Amygdala (tissue), 56 donors: ENCODE measurements at places on chromosomes 1 and 21.

GRCh38 chr1:175191659-175192058, 917 bp downstream of the KIAA0040 start:
- no peak for DNase-seq

DNA sequence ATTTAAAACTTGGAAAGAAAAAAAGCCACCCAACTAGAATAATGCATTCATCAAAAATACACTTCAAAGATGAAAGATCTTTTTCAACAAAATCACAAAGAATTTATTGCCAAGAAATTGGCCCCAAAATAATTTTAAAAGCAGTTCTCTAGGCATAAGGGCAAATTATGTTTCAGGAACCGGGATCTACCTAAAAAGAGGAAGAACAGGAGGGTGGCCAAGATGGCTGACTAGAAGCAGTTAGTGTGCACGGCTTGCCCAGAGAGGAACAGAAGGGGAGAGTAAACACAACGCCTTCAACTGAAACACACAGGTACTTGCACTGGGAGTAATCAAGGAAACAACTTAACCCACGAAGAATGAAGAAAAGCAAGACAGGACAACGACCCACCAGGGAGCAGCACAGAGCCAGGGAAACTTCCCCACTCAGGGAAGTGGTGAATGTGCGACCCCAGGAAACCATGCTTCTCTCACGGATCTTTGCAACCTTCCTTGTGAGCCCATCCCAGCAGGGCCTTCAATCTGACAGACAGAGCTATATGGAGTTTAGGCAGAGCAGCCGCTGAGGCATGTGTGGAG, 46.1 kb downstream of the ACKR1 start:
- DNase-seq: no peak

DNA sequence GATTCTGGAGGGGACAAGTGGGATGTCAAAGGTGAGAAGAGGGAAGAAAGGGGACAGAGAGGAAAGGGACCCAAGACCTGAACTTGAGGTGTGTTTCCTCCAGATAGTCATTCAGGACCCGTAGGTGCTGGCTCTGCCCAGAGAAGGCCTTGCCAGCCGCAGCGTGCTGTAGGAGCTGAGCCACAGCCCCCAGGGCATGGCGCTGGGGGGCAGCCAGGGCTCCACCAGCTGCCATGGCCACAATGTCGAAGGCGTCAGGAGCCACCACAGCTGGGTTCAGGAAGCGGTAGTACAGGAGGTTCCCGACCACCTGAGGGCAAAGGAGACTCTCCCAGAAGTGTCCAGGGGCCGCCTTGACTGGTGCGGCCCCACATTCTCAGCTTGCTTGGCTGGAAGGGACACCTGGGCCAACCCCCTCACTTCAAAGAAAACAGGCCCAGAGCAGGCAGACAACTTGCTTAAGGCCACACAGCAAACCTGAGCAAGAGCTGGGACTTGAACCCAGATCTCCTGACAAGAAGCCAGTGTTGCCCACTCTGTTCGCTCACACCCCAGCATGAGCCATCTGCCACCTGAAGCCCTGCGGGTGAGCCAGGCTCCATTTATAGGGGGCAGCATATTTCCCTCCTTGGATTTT, 34.0 kb upstream of the MEF2D start:
- no peak for DNase-seq

DNA sequence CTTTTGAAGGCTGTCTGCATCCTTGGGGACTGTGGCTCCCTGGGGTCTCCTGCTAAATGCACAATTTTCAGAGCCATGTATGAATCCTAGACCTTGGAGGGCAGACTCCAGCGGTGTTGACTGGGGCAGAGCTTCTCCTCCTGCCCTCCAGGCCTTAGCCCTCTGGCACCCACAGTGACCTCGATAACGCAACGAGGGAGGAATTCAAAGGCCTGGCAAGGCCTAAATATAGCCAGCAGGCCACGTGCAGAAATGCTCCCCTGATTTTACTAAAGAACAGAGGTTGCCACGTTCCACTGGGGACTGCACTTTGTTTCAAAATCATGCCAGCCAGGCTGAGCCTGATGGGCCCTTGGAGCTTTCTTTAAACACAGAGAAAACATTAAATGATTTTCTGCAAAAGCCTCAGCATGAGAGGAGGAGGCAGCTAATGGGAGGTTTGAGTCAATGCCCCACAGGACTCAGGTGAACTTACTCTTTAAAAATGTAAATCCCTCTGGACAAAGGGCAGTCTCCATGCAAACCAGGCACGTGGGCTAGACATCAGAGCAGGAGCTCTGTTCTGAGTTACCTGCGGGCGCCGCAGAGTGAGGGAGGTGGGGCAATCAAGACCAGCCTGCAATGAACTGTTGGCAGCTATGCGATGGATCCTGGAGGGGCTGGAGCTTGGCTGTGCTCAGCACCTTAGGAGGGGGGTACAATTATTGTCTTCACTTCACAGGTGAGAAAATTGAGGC, 28.0 kb downstream of the GRIK3 start:
- DNase-seq: no peak

GRCh38 chr21:39016740-39017315, 166.4 kb downstream of the PSMG1 start:
- no peak for DNase-seq

GRCh38 chr1:215018555-215018954, 64.0 kb upstream of the KCNK2 start:
- no peak for DNase-seq

DNA sequence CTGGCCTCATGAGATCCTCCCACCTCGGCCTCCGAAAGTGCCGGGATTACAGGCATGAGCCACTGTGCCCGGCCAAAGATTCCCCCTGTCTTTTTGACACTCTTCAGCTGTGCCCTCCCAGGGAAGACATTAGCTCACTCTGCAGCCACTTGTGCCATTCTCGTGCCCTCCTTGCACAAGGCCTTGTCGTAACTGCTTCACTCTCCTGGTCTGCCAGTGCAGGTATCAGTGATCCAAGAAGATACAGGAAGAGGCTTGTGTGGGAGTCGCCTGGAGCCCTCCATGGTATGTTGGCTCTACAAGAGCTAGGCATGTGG, 22.0 kb upstream of the WDR26 start:
- no peak for DNase-seq

- no peak for DNase-seq
Measured at GRCh38 chr1:221316491-221317056, 425.3 kb downstream of the DUSP10 start.

GRCh38 chr1:21672478-21673276, 3.5 kb upstream of the RAP1GAP start:
- DNase-seq: no peak

GRCh38 chr1:43834280-43835081, 99.1 kb upstream of the ARTN start:
- no peak for DNase-seq

GRCh38 chr1:60978421-60979357, 103.7 kb upstream of the NFIA start:
- no peak for DNase-seq

DNA sequence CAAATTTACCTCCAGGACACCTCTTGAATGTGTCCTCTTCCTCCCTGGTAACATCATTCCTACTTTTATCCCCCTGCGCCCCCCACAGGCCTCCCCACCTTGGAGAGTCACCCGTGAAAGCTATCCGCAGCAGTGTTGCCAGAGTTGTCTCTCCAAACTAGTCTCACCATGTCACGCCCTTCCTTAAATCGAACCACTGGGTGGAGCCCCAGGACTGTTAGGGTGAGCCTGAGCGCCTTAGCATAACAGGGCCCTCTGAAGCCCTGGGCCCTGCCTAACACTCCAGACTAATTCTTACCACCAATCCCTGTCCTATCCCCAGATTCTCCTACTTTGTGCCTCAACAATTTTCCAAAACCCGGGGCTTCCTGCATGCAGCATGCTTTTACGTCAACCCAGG, 35.0 kb downstream of the HSD3B2 start:
- DNase-seq: no peak

DNA sequence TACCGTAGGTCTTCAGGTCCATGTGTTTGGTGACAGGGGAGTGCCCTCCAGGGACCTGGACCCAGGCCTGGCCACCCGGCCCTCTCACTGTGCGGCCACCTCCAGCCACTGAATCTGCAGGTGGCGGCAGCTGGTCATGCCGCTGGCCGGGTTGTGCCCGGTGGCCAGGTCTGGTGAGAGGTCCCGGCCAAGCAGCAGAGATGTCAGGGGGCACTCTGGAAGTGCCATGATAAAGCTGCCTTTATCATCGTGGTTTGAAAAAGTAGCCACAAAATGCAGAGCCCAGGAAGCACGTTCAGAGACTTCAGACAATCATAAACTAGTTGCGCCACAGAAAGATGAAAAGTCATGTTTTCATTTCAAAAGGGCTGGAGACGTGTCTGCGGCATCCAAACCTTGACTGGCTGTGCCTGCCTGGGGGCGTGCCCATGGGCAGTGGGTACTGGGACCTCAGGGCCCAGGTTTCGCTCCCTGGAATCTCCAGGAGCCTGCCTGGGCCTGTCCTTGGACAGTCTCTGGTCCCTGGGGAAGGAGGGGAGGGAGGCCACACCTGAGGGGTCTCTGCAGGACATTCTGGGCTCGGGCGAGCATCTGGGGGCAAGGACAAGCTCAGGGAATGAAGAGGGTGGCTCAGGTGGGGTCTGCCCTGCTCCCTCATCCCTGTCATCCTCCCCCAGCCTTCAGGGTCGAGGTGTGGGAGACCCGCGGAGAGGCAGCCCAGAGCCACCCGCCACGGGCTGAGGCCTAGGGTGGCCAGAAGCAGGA, 44.9 kb downstream of the COL18A1 start:
- DNase-seq: no peak

- no peak for DNase-seq
Measured at GRCh38 chr1:114216431-114217173, 62.9 kb upstream of the SYT6 start.
